ENCODE measurements at places on chromosomes 16 and 17. TPM values are rescaled to one million over a fixed set of nuclear protein-coding genes. Genes with fewer than 3 reads are reported as not detected.

The HOXB7 gene
- total RNA-seq = not detected

The ARRB2 gene
- total RNA-seq = 3.6 TPM

The PHF23 gene
- 34.9 TPM for total RNA-seq

The CDK3 gene
- 0.92 TPM for total RNA-seq

The BFAR gene
- 52.3 TPM for total RNA-seq

The DUSP3 gene
- total RNA-seq = 51.0 TPM

The SCIMP gene
- not detected for total RNA-seq

The ZG16B gene
- 0.25 TPM for total RNA-seq

The VMP1 gene
- 244 TPM for total RNA-seq

The AOC3 gene
- total RNA-seq = 0.26 TPM

The CDRT4 gene
- 0.92 TPM for total RNA-seq

The USP22 gene
- 229 TPM for total RNA-seq

The KCNG4 gene
- total RNA-seq = under 0.01 TPM

The EVI2B gene
- total RNA-seq = 0.13 TPM

The SEZ6 gene
- total RNA-seq = not detected

The RND2 gene
- total RNA-seq = 0.12 TPM

The HASPIN gene
- 3.8 TPM for total RNA-seq

The SOCS1 gene
- 1.1 TPM for total RNA-seq

The VPS4A gene
- total RNA-seq = 28.0 TPM

The UNC119 gene
- 19.2 TPM for total RNA-seq

The MFSD6L gene
- not detected for total RNA-seq

The SEPTIN12 gene
- not detected for total RNA-seq

The XAF1 gene
- 31.7 TPM for total RNA-seq

The GNG13 gene
- not detected for total RNA-seq

The ZNF598 gene
- total RNA-seq = 12.3 TPM

The AOC2 gene
- total RNA-seq = 0.40 TPM

The BICDL2 gene
- total RNA-seq = 0.13 TPM

The CCL7 gene
- 0.19 TPM for total RNA-seq

The SIAH1 gene
- 27.6 TPM for total RNA-seq
